SIG-M5 (cell line): ENCODE measurements at places on chromosomes 4 and X.

- no peak for DNase-seq
Measured at GRCh38 chr4:55617587-55618197, 18.4 kb downstream of the NMU start.

- no peak for DNase-seq
Measured at GRCh38 chr4:140719022-140719421, 37.2 kb downstream of the TBC1D9 start.

DNA sequence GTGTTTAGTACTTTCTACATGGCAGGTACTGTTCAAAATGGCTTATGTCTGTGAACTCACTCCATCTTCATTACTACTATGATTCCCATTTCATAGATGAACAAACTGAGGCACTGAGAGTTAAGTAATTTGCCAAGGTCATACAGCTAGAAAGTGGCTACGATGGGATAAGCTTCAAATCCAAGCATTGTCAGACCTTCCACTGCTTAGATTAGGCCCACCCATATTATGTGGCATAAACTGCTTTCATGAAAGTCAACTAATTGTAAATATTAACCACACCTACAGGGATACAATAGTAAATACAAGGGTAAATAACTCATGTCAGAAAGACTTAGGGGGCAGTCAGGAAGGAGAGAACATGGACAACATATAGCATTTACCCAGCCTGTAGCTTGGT is 68.8 kb downstream of the SLITRK2 start:
- no peak for DNase-seq

GRCh38 chr4:127896528-127896927 is 15.8 kb downstream of the PLK4 start:
- no peak for DNase-seq

DNA sequence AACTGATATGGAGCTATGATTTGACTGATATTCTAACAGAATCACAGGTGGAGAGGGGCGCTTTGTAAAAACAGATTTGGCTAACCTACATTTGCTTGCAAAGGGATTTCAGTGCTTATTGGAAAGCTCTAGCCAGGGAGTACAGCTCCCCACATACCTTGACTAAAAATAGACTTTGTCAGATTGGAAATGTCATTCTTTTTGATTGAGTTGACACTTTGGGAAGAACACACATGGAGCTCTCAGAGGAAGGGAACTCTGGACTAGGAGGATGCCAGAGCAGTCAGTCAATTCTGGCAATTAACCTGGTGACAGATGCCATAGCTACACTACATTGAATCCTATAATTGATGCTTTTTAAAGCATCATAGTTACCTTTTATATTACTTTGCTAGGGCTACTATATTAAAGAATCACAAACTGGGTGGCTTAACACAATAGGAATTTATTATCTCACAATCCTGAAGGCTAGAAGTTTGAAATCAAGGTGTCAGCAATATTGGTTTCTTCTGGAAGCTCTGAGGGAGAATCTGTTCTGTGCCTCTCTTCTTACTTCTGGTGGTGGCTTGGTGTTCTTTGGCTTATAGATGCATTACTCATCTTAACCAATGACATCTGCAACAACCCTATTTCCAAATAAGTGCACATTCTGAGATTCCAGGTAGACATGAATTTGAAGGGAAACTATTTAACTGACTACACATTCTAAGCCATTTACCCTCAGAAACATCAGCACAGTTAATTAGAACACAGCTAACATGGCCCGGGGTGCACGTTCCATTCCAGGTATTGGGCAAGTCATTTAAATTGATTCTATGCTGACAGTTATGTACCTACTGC is 8.4 kb upstream of the HERC3 start:
- DNase-seq = no peak

DNA sequence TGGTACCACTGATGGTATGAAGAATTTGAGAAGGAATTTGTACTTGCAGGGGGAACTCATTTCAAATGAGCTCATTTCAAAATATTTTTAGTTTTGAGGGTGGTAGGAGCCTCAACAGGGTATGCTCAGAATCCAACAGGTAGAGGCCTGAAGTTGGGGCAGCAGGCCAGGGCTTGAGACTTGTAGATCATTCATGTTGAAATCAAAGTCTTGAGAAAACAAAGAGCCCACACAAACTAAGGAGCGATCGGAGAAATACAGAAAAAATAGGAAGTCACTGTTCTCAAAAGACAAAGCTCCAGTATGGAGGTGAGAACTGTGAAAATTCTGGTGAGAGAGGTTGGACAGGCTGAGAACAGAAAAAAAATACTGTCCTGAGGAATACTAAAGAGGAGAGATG is 979 bp upstream of the SLC9A6 start:
- DNase-seq = no peak
